T follicular helper cell (primary cell): ENCODE measurements at places on chromosomes 16 and 17.

DNA sequence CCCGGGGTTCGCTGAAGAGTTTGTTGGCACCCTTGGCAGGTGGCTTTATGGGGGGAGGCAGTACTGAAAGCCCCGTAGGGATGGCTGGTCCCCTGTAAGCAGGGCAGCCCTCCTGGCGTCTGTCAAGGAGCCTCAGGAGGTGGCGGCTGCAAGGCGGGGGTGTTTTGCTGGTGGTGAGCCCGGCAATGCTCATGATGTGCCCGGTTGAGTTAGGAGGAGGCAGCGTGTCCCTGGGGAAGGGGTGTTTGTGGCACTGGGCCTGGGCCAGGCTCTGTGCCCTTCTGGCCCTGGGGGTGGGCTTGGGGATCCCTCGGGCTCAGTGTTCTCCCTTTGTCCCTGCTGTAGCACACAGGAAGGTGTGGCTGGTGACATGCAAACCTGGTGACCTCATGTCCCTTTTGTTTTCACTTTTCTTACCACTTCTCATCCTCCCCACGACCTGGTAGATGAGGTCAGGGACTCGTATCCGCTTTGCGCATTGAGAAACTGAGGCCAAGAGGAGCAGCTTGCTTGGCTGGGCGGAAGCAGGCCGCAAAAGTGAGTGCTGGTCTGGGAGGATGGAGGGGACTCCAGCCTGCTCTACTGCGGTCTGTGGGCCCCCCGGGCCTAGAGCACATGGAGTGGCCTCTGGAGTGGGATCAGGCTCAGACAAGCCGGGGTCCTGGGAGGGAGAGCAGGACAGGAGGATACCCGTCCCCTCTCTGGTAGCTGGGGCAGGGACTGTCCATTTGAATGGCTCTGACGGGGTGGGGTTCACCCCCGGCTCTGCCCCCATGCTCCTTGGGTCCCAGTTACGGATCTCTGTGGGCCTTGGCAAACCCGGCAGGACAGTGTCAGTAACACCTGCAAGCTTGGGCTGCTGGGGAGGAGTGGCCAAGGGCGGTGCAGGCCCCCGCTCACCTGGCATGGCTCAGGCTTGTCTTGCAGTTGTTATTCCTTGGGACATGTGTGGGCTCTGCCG is 2.2 kb downstream of the SNN start:
- DNase-seq = no peak

DNA sequence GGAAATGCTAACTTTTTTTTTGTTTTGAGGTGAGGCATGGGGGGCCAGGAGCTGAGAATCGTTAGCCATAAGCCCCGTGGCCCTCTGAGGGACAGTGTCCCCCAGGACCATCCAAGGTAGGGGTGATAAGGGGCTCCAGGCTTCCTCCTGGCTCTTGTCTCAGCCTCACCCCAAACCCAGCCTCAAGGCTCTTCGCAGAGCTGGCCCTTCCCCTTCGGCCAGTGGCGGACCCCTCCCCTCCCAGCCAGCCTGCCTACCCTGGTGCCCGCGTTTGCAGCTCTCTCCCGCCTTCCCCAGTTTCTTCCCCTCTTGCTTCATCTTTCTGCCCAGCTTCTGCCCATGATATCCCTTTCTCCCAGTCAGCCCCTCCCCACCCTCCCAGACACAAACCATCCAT is 22.7 kb upstream of the ATP2A3 start:
- no peak for DNase-seq

DNA sequence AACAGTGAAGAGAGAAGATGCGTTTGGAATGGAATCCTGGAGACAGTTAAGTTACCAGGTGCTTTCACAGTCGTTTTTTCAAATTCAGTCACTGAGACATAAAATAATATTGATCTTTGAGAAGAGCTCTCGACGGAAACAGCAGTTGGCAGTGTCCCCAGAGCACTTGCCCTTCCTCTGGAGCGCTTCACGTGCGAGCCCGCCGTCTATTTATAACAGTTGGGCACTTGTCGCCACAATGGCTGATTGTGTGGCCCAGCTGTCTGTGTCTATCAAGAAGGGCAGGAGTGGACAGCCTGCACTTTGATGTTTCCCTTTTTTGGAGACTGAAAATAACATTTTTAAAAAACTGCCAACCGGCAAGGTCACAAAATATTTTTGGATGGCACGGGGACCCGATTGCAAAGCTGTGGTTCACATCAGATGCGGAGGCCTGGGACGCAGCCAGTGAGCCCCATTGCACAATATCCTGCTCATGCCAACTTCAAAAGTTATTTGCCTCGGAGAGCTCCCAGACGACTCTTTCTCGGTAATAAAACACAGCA is 62.9 kb downstream of the ADCY9 start:
- no peak for DNase-seq

DNA sequence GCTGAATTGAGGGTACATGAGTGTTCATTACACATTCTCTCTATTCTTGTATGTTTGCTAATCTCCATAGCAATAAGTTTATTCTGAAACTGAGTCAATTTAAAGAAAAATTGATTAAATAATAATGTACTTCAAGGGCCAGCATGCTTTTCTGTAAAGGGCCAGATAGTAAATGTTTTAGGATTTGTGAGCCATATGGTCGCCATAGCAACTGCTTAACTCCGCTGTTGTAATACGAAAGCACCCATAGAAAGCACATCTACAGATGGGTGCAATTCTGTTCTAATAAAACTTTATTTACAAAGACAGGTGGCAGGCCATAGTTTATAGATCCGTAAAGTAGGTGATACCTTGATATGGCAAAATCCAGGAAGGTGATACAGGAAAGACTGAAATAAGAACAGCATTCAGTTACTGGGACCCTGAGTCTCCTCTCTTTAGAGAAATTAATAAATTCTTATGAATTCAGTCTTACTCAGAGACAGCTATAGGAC is 36.6 kb downstream of the GRIN2A start:
- DNase-seq = no peak

GRCh38 chr17:1116602-1117001 is 63.2 kb downstream of the ABR start:
- no peak for DNase-seq

GRCh38 chr17:74177018-74177450 is 26.4 kb upstream of the RPL38 start:
- no peak for DNase-seq

DNA sequence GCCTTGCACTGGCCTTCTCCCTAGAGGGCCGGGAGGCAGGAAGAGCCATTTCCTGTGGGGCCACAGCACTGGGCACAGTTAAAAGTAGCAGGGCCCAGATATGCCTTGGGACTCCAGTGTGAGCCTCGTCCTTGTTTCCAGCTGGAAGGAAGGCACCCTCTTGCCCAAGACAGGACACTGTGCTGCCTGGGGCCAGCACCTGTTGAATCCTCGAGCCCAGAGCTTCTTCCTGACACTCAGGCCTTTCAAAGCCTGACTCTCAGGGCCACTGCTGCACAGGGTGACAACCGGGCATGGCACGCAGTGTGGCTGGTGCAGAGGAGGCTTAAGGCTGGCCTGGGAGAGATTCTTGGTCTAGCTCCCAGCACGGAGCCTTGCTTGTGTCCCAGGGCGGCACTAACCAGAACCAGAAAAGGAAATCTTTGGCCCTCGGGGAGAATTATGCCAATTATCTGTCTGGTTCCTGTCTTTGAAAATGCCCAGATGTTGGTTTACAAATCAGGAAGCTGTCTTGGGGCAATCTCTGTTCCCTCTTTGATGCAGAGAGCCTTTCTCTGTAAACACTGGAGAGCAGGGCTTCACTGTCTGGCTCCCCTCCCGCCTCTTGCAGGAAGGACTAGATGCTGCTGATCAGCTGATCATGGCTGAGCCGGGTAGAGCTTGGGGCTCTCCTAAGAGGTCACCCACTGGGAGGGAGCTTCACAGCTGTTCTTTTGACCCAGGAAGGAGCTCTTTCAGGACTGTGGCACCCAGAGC is 11.1 kb downstream of the LDHD start:
- no peak for DNase-seq

GRCh38 chr16:27149986-27150385 is 53.3 kb upstream of the KDM8 start:
- no peak for DNase-seq

GRCh38 chr17:20228410-20228809 is 219.3 kb downstream of the SPECC1 start:
- DNase-seq = no peak

DNA sequence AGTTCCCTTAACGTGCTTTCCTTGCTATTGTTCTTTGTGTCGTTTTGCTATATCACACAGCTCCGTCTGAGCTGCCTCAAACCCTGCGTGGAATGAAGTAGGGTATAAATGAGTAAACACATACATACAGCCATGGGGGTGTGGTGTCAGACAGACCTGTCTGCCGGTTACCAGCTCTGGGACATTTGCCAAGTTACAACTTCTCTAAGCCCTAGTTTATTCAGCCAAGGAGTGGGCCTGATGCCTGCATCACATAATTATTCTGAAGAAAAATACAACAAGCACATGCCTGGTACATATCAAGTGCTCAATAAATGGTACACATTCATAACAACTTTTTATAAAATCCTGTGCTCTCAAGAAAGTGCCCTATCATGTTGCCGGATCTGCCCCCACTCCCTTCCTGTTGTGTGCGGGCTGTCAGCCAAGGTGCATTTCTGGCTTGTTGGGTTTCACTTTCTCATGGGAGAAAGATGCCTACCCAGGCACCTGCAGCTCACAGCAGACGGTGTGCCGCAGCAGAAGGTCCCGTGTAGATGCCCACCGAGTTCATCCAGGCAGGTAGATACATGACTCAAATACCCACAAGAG is 30.5 kb downstream of the SMPD3 start:
- peak; percentile 63 for DNase-seq

GRCh38 chr17:385836-386140 is 33.2 kb upstream of the RPH3AL start:
- no peak for DNase-seq

DNA sequence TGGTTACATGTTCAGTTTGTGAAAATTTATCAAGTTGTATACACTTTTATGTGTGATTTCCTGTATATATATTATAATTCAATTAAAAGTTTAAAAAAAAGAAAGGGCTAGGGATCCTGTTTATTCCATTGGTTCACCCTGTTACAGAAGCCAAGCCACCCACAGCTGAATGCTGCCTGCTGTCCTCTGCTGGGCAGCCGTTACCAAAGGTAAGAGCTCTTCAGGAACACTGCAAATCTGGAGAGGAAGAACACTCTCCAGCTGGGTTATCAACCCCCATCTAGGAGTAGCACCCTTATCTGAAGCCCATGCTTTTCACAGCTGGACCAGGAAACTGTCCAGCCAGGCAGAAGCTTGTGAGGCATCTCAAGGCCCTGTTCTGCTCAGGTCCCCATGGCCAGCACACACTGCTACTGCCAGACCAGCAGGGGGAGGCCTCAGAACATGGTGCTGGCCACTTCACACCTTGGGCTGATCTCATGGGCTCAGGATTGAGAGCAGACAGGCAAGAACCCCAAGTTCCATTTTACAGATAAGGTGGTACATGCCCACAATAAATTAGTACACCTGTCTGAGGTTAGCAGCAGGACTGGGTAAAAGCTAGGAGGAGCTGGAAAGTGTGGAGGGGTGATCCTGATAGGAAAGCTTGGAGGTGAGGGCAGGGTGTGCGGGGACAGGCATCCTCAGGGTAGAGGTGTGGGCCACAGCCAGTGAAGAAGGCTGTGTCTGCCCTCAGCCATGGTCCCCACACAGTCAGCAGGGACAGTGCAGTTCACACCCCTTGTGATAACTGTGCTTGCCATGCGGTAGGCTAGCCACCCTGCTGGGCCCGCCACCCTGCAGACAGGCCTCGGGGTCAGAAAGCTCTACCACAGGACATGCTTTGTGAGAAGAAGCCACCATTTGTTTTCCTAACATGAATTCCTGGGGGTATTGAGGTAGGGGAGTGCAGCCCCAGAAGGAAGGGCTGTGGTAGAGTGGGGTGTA is 54.3 kb upstream of the SREBF1 start:
- peak; percentile 24 for DNase-seq

- DNase-seq = no peak
Measured at GRCh38 chr16:57562066-57562465, 19.6 kb downstream of the ADGRG5 start.

- no peak for DNase-seq
Measured at GRCh38 chr16:17939122-17939536, 397.4 kb downstream of the NPIPA8 start.

GRCh38 chr17:7687072-7687907 is at the start of gene TP53:
TSS of gene TP53 (minus strand) at chr17:7687490. CDS start at chr17:7676594, 10,896 bp downstream.
- peak; percentile 85 for DNase-seq

GRCh38 chr16:56297684-56298083 is 106.4 kb downstream of the GNAO1 start:
- DNase-seq = no peak

GRCh38 chr17:917941-918740 is 61.4 kb downstream of the NXN start:
- no peak for DNase-seq

GRCh38 chr16:11698271-11698689 is 30.0 kb downstream of the SNN start:
- no peak for DNase-seq
